ENCODE measurements at places on chromosomes 7 and 10. TPM values are rescaled to one million over a fixed set of nuclear protein-coding genes. Genes with fewer than 3 reads are reported as not detected.

GPR26 gene
- not detected for total RNA-seq

HACD1 gene
- total RNA-seq: 3.4 TPM

CPED1 gene
- 4.0 TPM for total RNA-seq

NUTM2B gene
- total RNA-seq: 0.98 TPM

FUOM gene
- 16.9 TPM for total RNA-seq

CCDC172 gene
- total RNA-seq: not detected

SLC26A3 gene
- total RNA-seq: 1,169 TPM

HSPA14 gene
- total RNA-seq: 20.2 TPM

ERVW-1 gene
- not detected for total RNA-seq

UCN3 gene
- total RNA-seq: 4.0 TPM

CYP26A1 gene
- not detected for total RNA-seq

BICC1 gene
- 1.3 TPM for total RNA-seq

SAP25 gene
- total RNA-seq: 0.69 TPM

AP3M1 gene
- 31.7 TPM for total RNA-seq

TUBB8 gene
- not detected for total RNA-seq

Data from colonic mucosa (tissue), 4 donors.